Cardiac fibroblast (primary cell): ENCODE measurements at places on chromosomes 6 and 20.

DNA sequence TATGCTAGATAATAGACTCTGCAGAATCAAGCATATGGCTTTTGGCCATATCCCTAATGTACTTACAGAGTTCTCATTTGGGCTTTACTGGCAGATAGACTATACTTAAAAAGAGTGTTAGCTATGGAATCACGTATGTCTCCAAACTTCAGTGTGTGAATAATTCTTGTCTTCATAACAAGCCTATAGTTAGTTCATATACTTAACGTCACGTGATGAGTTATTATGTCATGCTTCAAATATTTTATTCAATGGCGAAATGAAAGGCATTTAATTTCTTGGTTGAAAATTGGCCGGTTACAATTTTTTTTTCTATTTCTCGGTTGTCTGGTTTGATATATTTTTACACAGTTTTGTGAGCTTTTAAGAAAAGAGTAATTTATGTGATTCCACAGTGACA lies 62.7 kb downstream of the MEI4 start:
- no peak for DNase-seq

DNA sequence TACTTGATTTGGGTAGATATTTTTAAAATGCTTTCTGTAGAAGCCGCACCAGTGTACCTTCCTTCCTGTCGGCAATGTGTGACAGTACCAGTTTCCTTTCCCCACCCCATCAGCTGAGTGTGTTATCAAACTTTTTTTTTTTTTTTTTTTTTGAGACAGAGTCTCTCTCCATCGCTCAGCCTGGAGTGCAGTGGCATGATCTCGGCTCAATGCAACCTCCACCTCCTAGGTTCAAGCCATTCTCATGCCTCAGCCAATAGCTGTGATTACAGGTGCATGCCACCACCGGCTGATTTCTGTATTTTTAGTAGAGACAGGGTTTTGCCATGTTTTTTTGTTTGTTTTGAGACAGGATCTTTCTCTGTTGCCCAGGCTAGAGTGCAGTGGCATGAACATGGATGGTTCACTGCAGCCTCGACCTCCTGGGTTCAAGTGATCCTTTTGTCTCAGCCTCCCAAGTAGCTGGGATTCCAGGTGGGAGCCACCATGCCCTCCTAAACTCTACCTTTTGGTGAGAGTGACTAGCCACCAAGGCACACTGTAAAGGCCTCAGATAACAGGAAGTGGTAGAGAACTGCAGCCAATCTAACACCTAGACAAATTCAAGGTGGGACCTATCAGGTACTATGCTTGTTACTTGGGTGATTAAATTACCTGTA lies 26.5 kb upstream of the ZBTB22 start:
- DNase-seq, result no peak

DNA sequence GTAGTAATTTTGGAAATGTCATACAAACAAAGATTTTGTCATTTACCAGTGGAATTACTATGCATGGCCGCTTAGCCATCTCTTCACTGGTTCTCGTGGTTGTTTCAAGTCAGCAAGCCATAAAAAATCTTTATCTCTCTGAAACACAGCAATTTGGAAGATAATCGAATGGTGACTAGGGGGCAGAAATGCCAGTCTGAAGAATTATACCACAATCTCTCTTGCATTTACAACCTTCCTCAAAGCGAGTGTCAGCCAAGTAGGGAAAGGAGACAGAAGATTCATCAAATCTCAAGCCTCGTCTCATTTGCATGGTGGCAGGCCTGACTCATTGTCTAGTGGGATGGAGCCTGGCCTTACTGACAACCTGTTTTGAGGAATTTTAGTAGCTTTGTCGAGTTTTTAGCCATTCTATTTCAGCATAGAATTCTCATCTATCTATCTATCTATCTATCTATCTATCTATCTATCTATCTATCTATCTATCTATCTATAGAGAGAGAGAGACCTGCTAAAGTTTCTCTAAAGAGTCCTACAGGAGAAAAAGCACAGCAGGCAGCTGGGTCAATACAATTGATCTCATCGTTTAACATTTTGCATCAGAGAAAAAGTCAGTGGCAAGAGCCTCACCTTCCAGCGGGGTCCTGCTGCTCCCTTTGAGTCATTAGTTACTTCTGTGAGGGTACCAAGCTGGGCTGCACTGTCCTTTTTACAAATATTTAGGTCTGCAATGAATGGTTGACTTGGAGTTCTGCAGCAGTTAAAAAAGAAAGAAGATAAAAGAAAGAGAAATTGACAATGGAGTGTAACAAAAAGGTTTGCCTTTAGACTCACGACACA lies 572.8 kb downstream of the TFAP2A start:
- no peak for DNase-seq

GRCh38 chr6:28996844-28997510 lies 8.1 kb downstream of the ZNF311 start:
- DNase-seq, result no peak

GRCh38 chr6:20583444-20583800 lies 49.2 kb downstream of the CDKAL1 start:
- DNase-seq, result no peak

- DNase-seq, result no peak
Measured at GRCh38 chr6:139903411-139904157, 529.1 kb upstream of the CITED2 start.

DNA sequence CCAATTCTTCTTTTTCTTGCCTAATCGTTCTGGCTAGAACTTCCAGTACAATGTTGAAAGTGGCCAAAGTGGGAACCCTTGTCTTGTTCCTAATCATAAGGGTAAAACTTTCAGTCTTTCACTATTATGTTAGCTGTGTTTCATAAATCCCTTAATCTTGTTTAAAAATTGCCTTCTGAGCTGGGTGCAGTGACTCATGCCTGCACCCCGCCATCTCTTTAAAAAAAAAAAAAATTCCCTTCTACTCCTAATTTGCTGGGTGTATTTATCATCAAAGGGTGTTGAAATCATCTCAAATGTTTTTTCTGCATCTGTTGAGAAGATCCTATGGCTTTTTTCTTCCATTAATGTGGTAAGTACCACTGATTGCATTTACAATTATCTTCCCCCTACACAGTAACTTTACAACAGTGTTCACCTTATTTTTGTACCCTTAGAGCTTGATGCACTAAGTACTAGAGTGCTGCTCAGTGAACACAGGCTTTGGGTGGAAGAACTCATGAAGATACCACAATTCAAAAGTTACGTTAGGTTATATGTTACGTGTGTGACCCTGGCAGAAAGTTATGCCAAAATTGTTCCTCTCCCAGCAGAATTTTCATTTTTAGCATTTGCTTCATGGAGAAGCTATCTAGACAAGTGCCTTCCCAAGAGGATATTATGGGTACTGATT lies 9.7 kb downstream of the SNRPB start:
- DNase-seq, result no peak

GRCh38 chr6:19838442-19839236 lies 1.5 kb downstream of the ID4 start:
- peak; percentile 19 for DNase-seq

GRCh38 chr6:151265282-151265681 lies 25.5 kb downstream of the AKAP12 start:
- no peak for DNase-seq

GRCh38 chr6:158648682-158649131 lies 1.1 kb upstream of the SYTL3 start:
- peak; percentile 96 for DNase-seq

- DNase-seq, result peak; percentile 35
Measured at GRCh38 chr6:155349129-155349528, 34.8 kb upstream of the TFB1M start.

GRCh38 chr20:24823989-24824693 lies 124.9 kb upstream of the CST7 start:
- DNase-seq, result no peak

DNA sequence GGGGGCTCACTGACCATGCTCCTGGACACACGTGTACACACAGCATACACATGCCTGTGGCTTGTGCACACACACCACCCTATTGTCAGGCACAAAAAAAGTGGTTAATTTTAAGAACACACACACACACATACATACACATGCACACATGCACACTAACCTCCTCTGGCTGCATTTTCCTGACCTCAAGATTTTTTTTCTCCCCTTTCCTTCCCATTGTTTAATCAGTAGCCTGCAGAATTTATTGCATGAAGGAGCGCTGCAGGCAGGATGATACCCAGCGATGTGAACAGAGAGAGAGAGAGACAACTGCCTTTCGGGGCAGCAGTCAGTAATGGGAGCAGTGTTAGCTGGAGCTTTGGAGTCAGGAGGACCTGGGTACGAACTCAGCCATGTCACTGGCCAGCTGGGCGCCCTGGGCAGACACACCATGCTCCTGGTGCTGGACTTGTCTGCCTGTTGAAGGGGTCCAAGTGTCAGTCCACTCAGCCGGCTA lies 990 bp upstream of the TRAF3IP2 start:
- DNase-seq, result no peak

- no peak for DNase-seq
Measured at GRCh38 chr20:33653900-33654596, 8.1 kb upstream of the C20orf144 start.

DNA sequence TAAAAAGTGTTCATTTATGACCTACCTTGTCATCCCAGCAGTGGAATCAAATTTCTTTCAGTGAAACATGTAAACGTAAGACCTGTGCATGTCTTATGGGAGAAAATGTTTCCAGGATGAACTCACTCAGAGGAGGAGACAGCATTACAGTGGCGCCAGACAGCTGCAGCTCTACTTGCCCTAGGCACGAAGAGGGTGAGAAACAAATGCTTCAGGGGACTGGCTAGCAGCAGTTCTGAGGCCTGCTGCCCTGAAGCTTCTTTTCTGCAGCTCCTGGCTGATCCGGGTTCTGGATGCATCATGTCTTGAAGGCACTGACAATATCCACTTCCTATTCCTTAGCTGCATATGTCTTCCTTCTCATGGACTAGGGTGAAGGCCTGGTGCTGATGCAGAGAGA lies 120.2 kb downstream of the QRSL1 start:
- DNase-seq, result no peak

DNA sequence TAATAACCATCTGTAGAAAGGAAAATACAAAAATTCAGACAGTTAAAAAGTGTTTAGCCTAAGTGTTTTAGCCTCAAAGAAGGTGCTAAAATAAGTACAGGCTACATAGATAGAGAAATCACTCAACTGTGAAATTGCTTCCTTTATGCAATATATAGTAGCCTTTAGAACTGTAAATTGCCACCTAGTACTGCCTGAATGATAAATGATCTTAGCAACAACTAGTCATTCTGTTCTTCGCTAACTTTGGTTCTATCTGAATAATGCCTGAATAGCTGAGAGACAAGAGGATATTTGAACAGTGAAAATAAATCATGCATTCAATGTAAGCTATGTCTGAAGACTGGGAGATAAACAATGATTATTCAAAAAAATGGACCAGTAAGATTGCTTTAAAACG lies 603.3 kb upstream of the PTCHD4 start:
- DNase-seq, result no peak

DNA sequence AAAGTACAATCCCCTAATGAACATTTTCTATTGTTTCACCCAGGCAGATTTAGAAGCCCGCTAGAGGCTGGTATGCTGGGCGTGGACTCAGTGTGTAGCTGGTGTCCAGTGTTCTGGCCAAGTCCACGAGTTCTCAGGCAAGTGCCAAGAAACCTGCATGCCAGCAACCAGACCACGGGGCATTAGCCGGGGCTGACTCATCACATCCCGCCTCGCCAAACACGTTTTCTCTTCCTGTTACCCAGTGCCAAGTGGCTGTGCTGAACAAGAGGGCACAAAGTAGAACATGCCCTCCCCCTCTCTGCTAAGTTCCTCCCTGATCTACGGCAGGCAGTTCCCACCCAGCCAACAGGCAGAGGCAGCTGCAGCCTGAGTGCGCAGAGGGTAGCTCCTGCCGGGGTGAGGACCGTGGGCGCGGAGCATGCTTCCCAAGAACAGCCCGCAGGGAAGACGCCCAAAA lies 29.6 kb downstream of the RAMACL start:
- peak; percentile 98 for DNase-seq

DNA sequence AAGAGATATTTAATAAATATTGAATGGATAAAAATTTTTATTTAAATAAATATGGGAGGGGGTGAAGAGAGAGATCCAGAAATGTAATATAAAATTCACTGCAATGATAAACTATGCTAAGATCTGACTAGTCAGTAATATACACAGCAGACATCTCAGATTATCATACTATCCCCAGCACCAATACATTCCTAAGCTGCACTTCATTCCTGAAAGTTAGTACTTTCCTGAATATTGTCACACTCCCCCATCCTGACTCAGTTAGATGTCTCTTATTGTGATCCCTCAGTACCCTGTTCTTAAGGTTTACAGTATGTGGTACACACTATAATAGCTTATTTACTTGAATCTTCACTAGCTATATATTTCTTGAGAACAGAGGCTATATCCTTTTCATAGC lies 88.3 kb upstream of the KCNQ5 start:
- no peak for DNase-seq

DNA sequence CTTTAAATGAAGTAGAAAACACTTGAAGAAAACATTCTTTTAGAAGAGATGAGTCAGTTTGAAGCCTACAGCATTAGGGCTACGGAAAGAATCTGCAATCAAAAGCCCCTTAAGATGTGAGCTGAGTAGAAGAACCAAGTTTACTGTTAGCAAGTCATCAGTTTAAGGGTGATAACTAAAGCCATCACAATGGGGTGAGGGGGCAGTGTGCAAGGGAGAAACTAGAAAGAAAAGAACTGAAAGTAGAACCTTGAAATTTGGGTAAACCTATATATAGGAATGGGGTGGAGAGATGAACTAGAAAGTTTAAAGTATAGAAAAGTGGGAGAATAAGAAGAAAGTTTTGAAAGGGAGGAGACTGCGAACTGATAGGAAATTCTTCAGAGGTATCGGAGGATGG lies 212.9 kb downstream of the COL19A1 start:
- no peak for DNase-seq

DNA sequence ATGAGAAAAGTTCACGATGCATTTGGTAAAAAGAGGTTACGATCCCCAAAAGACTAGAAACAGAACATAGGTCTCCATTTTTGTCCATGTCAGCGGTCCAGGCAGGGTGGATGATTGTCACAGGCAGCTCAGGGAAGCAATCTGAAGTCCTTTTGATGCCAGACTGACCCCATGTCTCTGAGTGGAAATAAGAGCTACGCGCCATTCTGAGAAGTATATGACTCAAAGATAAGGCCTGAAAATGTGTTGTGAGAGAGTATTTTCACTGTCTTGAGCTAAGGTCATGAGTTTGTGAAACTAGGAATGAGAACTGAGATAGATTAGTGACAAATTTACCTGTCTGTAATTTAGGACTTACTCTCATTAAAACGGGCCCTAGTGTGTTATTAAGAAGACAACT lies 69.5 kb downstream of the LYRM4 start:
- DNase-seq, result no peak
